Right kidney (tissue), 9 donors: ENCODE measurements at places on chromosomes 16 and 17.
A peak's percentile ranks its signal among the peaks of the same experiment; 100 is the strongest.

- no peak for DNase-seq
Measured at GRCh38 chr16:17246974-17247732, 223.6 kb downstream of the XYLT1 start.

DNA sequence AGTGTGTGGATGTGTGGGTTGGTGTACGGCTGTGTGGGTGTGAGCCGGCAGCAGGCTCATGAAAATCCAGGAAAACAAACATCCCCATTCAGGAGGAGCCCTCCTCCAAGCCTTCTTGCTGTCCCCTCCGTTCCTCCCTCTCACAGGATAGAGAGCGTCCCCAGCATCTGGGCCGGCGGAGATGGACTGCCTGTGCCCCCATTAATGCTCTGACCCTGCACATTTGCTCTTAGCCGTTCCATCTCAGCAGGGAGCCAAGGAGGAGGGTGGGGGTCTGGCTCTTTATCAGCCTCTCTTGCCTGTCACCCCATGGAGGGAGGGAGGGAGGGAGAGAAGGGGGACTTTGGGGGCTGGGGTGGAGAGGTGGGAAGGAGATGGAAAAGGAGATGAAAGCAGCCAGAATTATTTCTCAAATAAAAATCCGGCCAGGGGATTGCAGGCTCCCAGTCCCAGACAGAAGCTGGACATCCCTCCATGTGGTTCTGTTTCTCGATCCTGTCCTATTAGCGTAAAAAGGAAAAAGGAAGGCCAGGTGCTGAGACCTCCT, 240.0 kb upstream of the ZFHX3 start:
- peak; percentile 11 for DNase-seq

DNA sequence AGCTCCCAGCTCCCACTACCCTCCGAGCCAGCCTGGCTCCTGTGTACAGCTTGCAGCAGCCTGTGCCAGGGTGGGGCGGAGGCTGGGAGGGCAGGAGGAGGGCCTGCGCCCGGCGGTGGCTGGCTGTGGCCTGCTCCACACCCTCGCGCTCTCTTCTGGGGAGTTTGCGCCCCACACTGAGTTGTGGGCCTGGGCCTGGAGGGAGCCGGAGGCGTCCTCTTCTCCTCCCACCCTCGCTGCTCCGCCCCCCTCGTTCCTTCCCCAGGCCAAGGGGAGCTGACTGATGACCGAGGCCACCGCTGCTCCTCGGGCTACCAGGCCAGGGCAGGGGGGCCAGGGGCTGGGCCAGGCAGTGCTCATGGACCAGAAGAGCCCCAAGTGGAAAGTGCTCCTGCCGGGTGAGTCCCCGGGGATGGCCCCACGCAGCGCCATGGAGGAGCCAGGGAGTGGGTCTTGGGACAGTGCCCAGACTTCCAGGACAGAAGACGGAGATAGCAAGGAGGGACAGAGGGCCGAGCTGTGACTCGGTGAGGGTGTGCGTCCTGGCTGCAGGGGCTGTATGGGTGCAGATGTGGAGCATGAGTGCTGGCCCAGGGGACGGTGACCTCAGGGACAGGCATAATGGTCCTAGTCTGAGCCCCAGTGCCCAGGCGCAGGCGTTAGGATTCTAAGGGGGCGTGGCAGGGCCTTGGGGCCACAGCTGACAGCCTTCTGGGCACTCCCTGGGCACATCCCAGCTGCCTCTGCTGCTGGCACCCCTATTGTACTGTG, 242.1 kb upstream of the GSE1 start:
- no peak for DNase-seq

- no peak for DNase-seq
Measured at GRCh38 chr16:3984111-3985060, 103.9 kb upstream of the CREBBP start.

DNA sequence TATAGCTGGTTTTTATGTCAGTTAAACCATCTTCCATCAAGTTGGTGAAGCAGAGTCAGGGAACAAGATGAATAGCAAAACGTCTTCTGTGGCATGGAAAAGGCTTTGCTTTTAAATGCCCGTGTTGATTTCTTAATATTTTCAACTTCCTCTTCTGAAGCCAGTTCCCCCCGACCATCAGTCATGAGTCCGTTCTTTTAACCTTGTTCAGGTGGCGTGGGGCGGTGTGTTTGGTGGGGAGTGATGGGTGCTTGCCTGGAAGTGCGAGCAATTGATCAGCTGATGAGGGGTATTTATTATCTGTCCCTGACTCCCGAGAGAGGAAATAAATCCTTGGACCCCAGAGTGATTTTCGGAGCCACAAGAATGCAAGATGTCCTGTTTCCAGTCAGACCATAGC, 147.1 kb downstream of the WWOX start:
- DNase-seq: no peak

- DNase-seq: no peak
Measured at GRCh38 chr16:16067127-16067526, 117.7 kb downstream of the ABCC1 start.
